Activated naive CD8-positive, alpha-beta T cell treated with anti-CD3 and anti-CD28 coated beads for 36 hours (primary cell): ENCODE measurements at places on chromosomes 5 and 9.

- H3K4me1 ChIP-seq: peaks cover 21% of the 10 kb centered on the region
- H3K27ac ChIP-seq: peak overlapping the region; percentile 84
- peaks cover 34% of the 10 kb centered on the region for H3K36me3 ChIP-seq
- DNase-seq: no peak
- H3K27me3 ChIP-seq: no peaks in the 10 kb centered on the region
- H3K4me3 ChIP-seq: no peak overlapping the region
Measured at GRCh38 chr9:96008502-96009222, 133.2 kb downstream of the ERCC6L2 start.

DNA sequence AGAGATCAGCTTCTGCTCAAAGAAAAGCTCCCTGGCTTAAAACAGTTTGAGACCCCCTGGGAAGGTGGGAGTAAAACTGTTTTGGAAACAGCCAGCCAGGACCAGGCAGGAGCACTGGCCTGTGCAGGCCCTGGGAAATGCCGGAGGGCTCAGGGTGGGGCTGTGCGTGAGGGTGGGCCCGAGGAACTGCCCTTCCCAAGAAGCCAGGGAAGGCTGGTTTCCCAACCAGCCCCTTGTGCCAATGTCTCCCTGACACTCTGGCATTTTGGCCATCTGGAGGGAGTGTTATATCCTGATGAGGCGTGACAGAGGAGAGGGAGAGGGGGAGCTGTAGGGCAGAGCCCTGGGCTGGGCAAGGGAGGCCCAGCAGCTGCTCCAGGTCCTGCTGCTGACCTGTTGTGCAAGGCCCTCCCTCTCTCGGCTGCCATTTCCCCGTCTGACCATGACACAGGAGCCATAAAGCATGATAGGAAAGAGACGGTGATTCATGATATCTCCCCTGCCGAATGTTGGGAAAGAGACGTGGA, 16.1 kb downstream of the OLFML2A start:
- DNase-seq: no peak
- no peak overlapping the region for H3K4me3 ChIP-seq
- H3K27ac ChIP-seq: no peak overlapping the region
- no peaks in the 10 kb centered on the region for H3K36me3 ChIP-seq

- no peaks in the 10 kb centered on the region for H3K4me1 ChIP-seq
- no peak overlapping the region for H3K27ac ChIP-seq
- no peaks in the 10 kb centered on the region for H3K27me3 ChIP-seq
- H3K4me3 ChIP-seq: no peak overlapping the region
- no peak for DNase-seq
Measured at GRCh38 chr5:135448071-135448739, 1.1 kb upstream of the DCANP1 start.

GRCh38 chr5:91381774-91382359, 1.2 kb downstream of the ARRDC3 start:
- peak overlapping the region; percentile 98 for H3K27ac ChIP-seq
- peaks cover 25% of the 10 kb centered on the region for H3K36me3 ChIP-seq
- DNase-seq: peak; percentile 74
- peaks cover 26% of the 10 kb centered on the region for H3K4me1 ChIP-seq
- H3K4me3 ChIP-seq: peak overlapping the region; percentile 96
- H3K27me3 ChIP-seq: no peaks in the 10 kb centered on the region

- H3K27ac ChIP-seq: no peak overlapping the region
- peaks cover 23% of the 10 kb centered on the region for H3K4me1 ChIP-seq
- H3K27me3 ChIP-seq: no peaks in the 10 kb centered on the region
- H3K36me3 ChIP-seq: peaks cover 41% of the 10 kb centered on the region
- no peak for DNase-seq
- H3K4me3 ChIP-seq: no peak overlapping the region
Measured at GRCh38 chr5:169795338-169795737, 158.3 kb downstream of the DOCK2 start.

- no peaks in the 10 kb centered on the region for H3K27me3 ChIP-seq
- DNase-seq: no peak
- peaks cover 3% of the 10 kb centered on the region for H3K36me3 ChIP-seq
- no peak overlapping the region for H3K4me3 ChIP-seq
Measured at GRCh38 chr5:54669285-54669684, 151.7 kb downstream of the SNX18 start.
